DMS153 (cell line): ENCODE measurements at places on chromosomes 7 and 10.

DNA sequence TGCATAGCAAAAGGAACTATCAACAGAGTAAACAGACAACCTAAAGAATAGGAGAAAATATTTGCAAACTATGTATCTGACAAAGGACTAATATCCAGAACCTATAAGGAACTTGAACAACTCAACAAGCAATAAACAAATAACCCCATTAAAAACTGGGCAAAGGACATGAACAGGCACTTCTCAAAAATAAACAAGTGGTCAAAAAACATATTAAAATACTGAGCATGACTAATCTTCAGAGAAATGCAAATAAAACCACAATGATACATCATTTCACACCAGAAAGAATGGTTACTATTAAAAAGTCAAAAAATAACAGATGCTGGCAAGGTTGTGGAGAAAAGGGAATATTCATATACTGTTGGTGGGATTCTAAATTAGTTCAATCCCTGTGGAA lies 17.1 kb downstream of the MAGI2 start:
- DNase-seq = no peak

DNA sequence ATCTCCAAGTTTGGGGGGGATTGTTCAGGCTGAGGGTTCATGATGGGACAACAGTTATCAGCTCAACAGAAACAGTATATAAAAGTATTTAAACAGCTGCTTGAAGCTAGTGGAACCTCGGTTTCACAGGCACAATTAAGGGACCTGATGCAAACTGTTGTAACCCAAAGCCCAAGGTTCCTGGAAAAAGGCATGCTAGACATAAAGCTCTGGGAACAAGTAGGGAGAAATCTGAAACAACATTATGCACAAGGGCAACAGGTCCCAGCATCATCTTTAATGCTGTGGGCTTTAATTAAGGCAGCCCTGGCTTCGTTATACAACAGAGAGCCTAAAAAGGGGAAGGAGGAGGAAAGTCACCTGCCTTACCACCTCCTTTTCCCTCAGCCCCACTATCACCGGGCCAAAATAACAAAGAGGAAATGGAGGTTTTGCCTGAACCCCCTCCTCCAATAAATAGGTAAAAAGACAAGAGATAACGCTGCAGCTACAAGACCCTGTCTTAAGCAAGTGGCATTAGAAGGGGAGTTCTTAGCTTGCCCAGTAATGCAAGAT lies 83.2 kb upstream of the GPR22 start:
- no peak for DNase-seq

DNA sequence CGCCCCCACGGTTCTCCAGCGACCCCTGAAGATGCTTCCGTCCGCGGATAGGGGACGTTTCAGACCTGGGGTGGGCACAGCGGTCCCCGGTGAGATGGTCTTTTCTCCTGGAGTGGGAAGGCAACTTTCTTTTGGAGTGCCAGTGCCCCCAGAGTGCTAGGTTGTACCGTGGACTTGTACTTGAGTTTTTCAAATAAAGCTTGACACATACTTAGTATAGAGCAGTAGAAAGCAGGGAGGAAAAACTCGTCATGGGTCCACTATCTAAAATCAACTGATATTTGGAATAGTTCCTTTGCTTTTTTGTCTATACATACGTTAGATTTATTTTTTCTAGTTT lies 28.4 kb downstream of the RBM20 start:
- no peak for DNase-seq

DNA sequence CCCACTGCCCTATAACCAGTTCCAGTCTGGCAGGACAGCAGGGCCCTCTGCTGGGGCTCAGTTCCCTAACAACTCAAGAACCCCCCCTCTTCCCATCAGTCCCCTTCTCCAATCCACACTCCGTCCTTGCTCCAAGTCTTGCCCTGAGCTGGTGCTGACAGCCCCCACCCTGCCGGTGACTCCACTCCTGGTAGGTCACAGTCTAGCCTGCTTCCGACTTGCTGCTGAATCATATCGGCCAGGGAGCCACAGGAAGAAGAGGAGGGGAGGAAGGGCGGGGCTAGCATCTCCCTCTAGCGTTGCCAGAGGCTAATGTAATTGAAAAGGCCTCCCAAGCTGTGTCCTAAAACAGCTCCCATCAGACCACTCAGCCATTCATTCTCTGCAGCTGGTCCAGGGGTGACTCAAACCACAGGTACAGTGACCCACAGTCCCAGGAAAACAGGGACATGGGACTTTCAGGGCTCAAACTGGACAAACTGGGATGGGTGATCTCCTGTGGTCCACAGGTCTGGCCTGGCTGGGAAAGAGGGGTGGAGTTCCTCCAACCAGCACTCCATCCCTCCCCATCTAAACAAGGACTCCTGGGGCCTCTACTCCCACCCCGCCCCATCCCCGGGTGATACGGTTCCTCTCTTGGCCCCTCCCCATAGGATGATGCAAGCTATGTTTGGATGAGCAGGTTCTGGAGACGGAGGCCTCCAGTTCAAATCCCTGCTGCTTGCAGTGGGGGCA lies 158.8 kb downstream of the SH3PXD2A start:
- peak; percentile 26 for DNase-seq

DNA sequence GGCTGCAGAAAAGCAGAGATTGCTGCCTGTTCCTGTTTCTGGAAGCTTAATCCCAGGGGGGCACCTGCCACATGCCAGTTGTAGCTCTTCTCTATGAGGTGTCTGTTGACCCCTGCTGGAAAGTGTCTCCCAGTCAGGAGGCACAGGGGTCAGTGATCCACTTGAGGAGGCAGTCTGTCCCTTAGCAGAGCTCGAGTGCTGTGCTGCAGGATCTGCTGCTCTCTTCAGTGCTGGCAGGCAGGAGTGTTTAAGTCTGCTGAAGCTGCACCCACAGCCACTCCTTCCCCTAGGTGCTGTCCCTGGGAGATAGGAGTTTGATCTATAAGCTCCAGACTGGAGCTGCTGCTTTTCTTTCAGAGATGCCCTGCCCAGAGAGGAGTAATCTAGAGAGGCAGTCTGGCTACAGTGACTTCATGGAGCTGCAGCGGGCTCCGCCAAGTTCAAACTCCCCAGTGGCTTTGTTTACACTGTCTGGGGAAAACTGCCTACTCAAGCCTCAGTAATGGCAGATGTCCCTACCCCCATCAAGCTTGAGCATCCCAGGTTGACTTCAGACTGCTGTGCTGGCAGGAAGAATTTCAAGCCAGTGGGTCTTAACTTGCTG lies 57.6 kb upstream of the CROT start:
- no peak for DNase-seq

GRCh38 chr10:104824380-104825006 lies 183.4 kb downstream of the SORCS3 start:
- no peak for DNase-seq

GRCh38 chr7:132118641-132119040 lies 457.6 kb downstream of the PLXNA4 start:
- DNase-seq = no peak

GRCh38 chr10:132932461-132933307 lies 9.7 kb downstream of the CFAP46 start:
- no peak for DNase-seq

DNA sequence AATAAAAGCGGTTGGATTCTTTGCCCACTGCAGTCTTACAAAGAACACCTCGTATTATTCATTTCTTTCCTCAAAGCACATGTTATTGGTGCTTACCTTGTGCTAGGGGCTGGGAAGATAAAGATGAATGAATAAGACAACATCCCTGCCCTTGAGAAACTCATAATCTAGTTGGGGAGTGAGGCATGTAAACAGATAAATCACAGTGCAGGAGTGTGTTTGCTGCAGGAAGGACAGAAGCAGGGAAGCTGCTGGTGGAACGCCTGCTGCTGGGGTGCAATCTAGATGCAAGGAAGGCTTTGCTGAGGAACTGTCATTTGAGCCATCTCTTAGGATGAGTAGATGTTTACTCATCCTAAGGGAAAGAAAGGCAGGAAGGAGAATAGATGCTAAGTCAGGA lies 135.6 kb downstream of the TMEM178B start:
- DNase-seq = no peak
